Stimulated activated effector memory CD8-positive, alpha-beta T cell treated with anti-CD3 and anti-CD28 coated beads, Interleukin-12 subunit alpha, Interleukin-12 subunit beta, amount 100 ng/mL, for 72 hours (primary cell): ENCODE measurements at places on chromosomes 2 and 18.

GRCh38 chr2:118971245-118972122 is 29.5 kb downstream of the MARCO start:
- DNase-seq = no peak

DNA sequence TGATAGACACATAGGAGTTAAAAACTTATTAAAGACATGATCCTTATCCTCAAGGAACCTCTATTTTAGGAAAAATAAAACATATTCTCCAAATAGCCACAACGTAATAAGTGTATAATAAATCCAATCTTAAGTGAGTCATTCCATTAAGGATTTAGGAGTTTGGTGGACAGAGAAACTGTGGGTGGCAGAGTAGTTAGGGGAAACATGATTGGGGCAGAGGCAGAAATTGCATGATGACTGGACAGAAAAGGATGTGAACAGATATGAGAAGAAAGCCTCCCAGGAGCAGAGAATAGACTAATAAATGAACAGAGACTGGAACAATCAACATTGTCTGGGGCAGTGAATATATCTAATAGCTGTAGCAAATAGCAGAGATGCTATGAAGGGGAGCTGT is 48.1 kb upstream of the SIGLEC15 start:
- no peak for DNase-seq

DNA sequence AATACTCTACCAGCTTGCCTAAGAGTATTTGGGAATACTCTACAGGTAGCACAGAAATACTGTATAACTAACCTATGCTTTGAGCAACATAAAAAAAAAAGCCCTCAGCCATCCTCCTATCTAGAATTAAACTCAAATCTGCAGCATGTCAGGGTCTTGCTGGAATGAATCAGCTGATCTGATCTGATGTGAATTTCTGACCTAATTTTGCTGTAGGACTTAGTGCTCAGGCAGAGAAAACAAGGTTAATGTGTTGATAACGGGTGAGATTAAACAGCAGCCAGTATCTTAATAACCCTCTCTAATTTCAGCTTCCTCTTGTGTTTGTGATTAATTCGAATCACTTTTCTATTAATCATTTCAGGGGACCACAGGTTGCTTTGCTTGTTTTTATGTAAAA is 16.3 kb downstream of the NYAP2 start:
- no peak for DNase-seq

GRCh38 chr2:118942031-118942430 is at the start of gene MARCO:
Gene MARCO (plus strand): TSS chr2:118942194. CDS start chr2:118942301, 107 bp downstream.
- DNase-seq = no peak

DNA sequence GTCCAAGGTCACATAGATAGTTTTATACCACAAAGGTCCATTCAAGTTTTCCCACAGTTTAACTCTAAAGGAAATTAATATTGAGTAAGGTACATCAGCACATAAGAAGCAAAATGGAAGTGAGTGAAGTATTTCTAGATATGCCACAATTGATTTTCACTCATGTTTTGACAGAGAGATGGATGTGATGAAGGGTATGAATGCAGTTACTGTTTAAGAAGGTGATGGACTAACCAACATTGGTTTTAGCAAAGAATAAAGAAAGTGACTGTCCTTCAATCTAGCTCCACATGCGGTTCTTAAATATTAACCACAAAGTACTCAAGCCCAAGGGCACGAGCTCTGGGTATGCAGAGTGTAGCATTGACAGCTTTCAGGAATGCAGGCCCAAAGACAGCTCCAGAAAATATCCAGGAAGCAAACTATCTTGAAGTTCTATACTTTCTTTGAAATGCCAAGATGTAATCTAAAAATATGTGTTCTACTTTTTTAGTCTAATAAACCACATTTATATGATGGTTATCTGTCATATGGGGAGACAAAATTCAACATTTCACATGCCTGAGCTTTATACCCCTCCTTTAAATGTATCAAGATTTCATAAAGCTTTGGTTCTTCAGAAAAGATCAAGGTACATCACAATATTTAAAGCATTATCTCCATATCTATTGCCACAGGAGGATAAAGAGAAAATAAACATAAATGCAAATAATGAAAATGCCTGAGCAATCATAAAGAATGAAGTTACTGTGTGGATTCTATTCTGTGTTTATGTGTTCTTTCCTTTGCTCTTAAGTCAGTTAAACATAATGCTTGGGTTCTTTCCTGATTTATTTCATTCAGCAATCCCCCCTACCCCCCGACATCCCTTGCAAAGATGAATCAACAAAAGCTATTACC is 6.7 kb upstream of the SCN1A start:
- no peak for DNase-seq

GRCh38 chr2:9484533-9484932 is 10.2 kb downstream of the IAH1 start:
- no peak for DNase-seq

DNA sequence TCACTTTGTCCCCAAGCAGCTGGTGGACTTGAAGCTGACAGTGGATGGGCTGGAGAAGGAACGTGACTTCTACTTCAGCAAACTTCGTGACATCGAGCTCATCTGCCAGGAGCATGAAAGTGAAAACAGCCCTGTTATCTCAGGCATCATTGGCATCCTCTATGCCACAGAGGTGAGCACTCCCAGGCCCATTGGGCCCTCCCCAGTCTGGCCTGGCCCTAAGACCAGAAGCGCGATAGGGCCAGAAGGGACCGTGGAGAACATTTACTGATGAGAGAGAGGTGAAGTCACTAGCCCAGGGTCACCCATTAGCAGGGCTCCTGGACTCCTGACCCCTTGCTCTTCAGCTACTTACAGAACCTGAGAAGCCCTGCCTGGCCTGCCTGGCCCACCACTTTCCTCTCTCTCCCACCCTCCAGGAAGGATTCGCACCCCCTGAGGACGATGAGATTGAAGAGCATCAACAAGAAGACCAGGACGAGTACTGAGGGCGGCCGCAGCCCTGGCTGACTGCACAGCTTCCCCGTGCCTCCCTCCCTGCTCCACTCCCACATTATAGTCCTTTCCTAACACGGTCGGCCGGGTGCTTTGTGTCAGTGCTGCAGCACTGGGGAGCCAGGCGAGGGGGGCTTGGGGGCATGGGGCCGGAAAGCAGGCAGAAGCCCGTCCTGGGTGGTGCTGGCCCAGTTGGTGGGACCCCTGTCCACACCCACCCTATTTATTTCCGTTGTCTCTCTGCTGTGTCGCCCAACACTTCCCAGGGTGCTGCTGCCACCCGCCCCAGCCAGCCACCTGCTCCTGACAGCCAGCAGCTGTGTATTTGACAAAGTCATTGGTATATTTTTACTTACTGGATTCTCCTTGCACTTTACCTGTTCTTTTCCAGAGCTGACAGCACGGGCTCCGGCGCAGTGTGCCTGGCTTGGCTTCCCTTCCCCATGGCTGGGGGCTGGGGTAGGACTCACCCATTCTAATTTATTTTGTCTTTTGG is 6.6 kb upstream of the TMEM214 start:
- DNase-seq = no peak

- no peak for DNase-seq
Observed at GRCh38 chr2:220143336-220143735, 515.9 kb downstream of the SLC4A3 start.

DNA sequence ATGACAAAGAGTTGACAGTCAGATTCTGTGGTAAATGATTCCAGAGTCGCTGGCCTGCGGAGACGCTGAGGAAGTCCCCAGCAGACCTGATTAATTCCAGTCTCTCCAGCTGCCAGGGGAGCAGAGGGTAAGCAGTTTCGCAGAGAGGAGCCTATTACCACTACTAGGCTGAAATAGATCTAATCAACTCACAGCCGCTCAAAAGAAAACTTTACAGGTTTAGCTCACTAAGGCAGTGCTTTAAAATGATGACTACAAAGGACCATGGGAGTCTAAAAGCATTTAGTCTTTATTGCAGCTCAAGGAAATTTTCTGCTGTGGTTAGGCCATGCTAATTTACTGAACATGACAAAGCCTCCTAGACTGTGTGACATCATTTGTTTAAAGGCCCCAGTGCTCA is 445.6 kb upstream of the POU3F3 start:
- DNase-seq = no peak

DNA sequence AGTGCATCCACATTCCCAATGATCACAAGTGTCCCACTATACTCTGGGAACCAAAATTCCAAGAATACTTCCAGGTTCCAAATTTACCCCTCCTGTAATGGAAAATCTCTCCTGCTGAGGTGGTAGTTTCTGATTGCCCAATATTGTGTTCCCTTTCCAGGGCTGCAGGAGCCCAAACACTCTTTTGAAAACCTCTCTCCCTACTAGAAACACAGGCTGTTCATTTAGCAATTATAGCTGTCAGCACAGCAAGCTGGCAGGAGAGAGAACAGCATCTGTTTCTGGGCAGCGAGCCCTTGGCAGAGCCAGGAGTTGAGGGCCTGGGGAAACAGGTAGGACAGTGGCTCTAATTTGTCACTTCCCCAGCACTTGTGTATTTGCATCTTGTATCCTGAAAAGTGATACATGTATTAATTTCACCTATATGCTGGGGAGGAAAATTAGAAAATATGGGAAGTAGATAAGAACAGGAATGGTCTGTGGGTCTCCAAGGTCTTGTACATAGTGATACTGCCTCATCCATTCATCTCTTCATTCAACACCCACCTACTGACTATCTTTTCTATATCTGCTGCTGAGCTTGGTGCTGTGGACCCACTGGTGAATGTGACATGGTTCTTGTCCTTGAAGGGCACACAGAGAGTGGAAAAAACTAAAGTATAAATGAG is 16.9 kb upstream of the PAIP2B start:
- DNase-seq = no peak

DNA sequence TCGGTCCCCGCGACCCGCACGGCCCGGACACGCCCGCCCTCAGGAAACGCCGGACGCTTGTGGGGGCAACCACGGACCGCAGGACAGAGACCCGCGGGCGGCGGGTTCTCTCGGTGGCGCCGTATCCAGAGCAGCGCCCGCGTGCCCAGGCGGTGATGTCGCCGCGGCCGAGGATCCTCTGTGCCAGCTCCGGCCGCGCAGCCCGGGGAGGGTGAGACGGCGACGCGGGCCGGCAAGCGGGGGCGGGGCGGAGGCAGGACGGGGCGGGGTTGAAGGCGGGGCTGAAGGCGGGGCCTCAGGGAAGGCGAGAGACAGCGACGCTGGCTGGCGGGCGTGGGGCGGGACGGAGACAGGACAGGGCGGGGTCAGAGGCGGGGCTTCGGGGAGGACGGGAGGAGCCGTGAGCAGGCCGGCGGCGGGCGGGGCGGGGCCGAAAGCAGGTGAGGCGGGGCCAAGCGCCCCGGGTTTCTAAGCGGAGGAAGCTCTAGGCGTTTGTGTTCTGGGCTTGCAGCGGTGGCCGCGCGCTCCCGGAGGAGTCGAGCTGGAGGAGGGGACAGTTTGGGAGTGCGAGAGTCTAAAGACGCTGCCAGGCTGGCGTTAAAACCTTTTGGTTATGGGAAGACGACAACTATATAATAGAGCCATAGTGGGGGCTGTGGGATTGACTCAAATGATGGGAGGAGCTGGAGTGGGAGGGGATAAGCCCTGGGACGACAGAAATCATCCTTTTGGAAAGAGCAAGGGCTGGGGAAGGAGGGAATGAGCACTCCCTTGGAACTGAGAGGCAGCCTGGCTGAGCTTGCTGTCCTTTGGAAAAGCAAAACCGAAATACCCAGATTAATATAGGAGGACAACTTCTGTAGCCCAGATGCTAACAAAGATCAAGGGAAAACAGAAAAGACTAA is at the start of gene DSEL:
Gene DSEL (minus strand): TSS at position 182 of the 905 bp plus-strand sequence. CDS start 2,112 bp downstream, outside the sequence.
- DNase-seq = peak; percentile 96

- DNase-seq = no peak
Observed at GRCh38 chr2:8619071-8619470, 62.8 kb upstream of the ID2 start.

DNA sequence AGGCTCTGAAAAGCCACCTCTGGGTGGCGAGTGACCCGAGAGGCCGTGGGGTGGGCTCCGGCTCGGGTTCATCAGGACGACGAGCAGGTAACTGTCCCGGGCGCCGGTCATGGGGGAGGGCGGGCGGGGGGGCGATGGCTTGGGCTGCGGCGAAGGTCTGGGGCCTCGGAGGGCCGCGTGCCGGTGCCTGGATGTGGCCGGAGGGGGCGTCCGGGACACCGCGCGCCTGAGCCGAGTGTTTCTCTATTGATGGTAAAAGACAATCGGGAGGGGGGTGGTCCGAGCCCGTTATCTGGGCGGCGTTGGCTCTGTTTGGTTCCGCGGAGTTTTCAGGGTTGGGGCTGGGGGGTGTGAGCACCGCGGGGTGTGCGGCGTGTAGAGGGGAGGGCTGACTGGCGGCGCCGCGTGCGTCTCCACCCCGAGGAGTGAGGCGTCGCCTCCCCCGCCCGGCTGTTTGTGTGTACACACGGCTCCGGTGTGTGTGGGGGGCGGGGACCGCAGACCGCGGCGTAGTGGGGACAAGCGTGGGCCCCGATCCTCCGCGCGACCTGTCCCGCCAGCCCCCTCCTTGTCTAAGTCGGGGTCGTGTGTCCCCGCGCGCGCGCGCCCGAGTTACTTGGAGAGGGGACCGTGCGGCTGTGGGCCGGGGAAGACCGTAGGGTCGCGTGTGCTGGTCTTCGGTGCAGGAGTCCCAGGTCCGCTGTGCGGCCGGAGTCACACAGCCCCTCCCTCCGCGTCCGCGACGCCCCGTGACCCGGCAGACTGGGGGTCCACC is 1.6 kb downstream of the CTIF start:
- DNase-seq = peak; percentile 11

- no peak for DNase-seq
Observed at GRCh38 chr2:80496775-80497174, 192.2 kb upstream of the LRRTM1 start.

DNA sequence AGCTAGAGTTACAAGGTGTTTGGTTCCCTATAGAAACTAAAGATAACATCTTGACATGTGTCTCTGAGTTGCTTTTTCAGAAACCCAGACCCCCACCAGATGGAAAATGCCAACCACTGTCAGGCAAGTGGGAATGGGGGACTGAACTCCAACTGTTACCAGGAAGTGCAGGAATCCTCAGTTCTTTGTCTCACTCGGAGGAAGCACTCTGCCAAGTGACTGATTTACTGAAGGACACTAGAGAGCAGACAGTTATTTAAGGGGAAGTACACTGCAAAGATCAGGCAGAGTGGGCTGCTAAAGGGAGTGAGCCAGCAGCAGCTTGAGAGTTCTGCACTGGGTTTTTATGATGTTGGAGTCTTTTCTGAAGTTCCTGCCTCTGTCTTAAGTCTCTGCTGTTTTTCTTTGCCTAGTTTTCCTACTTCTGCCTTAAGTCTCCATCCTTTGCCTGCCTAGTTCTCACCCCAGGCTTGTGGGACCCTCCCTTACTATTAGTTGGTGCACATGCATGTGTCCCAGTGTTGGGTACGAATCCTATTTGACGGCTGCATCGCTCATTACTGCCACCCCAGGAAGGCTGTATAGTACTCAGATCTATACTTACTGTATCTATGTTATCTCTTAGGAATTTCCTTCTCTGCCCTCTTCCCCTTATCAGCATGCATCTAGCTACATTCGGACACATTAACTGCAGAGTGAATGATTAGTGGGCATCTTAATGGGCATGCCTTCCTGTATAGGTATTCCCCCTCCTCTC is 97.1 kb downstream of the TEX51 start:
- no peak for DNase-seq

- no peak for DNase-seq
Observed at GRCh38 chr2:27798948-27799645, 27.6 kb downstream of the MRPL33 start.

- DNase-seq = no peak
Observed at GRCh38 chr2:9087121-9087681, 83.7 kb upstream of the MBOAT2 start.

- no peak for DNase-seq
Observed at GRCh38 chr2:58289029-58289428, 47.9 kb upstream of the FANCL start.

- peak; percentile 70 for DNase-seq
Observed at GRCh38 chr2:224039080-224039769, at the start of gene SERPINE2. Gene SERPINE2 (minus strand): TSS chr2:224039286. CDS start chr2:224001900, 37,386 bp downstream.

- peak; percentile 65 for DNase-seq
Observed at GRCh38 chr2:231611273-231612108, 18.8 kb downstream of the TEX44 start.
